ENCODE measurements at places on chromosomes 7 and 10.

- no peak for DNase-seq
Observed at GRCh38 chr10:129675027-129675769, 208.2 kb downstream of the MGMT start.

GRCh38 chr7:67453580-67454380 lies 457.1 kb downstream of the TYW1 start:
- DNase-seq = no peak

- no peak for DNase-seq
Observed at GRCh38 chr7:44743750-44744149, 4.9 kb upstream of the ZMIZ2 start.

DNA sequence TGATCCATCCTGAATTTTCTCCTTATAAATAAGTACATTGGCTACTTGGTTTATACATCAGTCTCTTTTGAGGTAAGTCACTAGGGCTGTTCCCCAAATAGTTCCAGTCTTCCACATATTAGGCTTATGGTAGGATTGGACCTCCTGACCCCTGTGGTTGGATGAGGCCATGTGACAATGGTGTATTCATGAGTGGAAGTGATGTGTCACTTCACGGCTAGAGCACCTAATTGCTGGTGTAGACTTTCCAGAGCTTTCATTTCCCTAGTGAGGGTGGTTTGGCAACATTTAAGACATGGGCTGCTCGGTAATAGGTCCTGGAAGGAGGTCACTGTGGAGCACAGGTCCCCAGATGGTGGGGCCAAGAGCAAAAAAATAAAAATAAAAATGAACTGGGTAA lies 141.2 kb upstream of the ABCB5 start:
- DNase-seq = no peak

DNA sequence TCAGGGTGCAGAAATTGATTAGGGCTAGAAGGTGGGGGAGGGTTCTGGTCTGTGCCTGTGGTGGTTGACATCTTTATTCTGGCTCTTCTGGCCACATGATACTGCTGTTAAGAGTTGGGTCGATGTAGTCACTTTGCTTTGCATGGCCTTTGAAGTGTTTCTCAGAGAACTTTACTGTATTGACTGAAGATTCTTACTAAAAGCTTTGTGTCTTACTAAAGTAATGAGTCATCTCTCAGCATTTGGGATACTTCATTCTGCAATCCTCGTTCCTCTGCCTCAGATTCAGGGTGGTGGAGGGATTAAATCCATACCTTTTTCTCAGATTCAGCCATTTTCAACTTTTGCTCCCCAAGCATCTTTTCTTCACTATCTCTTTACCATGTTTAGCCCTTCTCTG lies 38.6 kb downstream of the STEAP4 start:
- DNase-seq = no peak

- DNase-seq = no peak
Observed at GRCh38 chr10:3438606-3439005, 266.0 kb upstream of the PITRM1 start.

DNA sequence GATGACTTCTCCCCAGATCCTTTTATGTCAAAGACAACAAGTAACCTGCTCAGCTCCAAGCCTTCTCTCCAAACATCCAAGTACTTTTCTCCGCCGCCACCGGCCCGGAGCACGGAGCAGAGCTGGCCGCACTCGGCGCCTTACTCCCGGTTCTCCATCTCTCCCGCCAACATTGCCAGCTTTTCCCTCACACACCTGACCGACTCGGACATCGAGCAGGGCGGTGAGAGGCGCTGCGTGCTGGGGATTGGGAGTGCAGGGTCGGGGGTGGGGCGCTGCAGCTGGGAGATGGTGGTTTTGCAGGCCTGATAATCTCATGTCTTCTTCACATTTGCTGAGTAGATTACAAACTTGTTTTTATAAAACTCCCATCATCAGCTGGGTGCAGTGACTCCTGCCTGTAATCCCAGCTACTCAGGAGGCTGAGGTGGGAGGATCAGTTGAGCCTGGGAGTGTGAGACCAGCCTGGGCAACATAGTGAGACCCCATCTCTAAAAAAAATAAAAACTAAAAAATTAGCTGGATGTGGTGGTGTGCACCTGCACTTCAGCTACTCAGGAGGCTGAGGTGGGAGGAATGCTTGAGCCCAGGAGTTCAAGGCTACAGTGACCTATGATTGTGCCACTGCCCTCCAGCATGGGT lies 7.2 kb upstream of the BHLHA15 start:
- DNase-seq = no peak

DNA sequence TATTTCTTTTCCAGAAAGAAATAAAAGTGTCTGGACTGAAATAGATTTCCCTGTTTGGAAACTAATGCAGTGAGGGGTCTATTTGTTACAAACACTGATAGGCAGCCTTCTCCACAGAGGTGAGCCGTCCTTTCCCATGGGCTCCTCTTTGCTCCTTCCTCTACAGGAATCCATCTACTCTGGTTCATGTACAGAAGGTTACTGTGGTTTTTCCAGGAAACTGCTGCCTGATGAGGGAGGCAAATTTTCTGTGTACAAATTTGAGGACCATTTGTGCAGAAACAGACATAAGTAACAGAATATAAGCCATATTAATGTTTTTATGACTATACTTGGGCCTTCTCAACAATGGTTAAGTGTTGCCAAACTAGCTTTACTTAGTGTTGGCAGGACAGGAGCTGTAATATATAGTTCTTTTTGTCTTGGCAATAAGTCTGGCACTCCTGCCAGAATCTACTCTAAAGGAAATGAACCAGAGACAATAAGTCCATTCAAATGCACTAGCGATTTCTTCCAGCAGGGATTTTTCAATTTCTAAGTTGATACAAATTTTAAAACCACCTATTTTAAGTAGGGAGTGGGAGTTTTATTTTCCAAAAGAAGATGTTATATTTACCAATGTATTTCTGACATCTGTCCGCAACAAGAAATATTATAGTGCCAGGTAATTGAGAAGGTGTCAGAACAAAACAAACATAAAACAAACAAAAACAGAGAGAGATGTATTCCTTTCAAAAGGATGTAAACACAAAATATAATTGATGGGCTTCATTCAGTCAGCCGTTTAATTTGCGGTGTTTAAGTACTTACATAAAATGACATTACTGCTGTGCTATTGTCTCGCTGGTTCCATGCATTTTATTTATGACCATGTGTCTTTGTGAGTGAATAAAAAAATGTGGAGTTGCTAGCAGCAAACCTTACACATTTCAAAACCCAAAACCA lies 91.0 kb upstream of the NFE2L3 start:
- DNase-seq = peak; percentile 84

GRCh38 chr10:71751515-71752224 lies 21.6 kb downstream of the VSIR start:
- DNase-seq = no peak

DNA sequence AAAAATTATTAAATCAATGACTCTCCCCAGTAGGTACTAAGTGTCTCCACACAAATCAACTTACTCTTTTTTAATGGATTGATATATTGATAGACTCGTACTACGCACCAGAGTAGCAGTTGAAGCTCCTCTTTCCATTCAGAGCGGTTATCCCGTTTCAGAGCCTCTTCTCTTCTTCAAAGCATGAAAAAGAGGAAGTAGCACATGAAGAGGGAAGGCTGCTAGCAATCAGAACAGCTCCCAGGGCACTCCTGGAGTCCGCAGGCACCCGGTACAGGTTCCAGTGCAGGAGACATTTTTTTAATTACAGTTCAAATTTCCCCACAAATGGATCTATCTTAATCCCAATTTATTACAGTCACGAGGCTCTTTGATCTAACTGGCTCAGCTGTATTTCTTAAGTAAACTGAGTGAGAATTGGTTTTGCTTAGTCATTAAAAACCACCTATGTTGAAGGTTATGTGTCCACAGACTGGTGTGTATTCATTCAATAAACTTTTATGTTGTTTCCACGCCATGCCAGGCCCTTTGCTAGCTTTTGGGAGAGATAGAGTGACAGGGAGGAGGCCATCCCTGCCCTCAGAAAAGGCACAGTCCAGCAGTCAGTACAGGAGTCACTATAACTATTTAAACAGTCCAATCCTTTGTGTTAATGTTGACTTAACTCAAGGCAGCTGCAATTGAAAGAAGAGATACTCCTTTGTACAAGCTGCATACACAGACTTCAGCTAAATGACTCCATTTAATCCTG lies 32.1 kb upstream of the CALN1 start:
- peak; percentile 15 for DNase-seq

- DNase-seq = no peak
Observed at GRCh38 chr7:72438491-72438890, 26.4 kb upstream of the CALN1 start.

GRCh38 chr10:5560817-5561703 lies 36.3 kb downstream of the CALML3 start:
- no peak for DNase-seq

DNA sequence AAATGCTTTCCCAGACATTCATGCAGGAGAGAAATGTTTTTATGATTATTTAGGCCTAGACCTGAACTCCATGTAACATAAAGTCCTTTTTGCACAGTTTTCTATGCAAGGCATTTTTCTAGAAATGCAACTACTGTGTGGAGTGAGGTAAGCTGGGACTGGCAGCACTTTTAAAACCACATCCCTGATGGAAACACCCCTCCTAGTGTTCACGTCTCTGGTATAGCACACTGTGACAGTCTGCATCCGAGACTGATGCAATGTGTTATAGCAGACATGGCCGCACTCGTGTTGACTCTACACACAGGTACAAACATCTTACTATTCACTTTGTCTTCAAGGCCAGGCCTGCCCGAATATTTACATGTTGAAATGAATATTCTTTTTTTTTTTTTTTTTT lies 19.3 kb upstream of the ERCC6 start:
- DNase-seq = no peak

DNA sequence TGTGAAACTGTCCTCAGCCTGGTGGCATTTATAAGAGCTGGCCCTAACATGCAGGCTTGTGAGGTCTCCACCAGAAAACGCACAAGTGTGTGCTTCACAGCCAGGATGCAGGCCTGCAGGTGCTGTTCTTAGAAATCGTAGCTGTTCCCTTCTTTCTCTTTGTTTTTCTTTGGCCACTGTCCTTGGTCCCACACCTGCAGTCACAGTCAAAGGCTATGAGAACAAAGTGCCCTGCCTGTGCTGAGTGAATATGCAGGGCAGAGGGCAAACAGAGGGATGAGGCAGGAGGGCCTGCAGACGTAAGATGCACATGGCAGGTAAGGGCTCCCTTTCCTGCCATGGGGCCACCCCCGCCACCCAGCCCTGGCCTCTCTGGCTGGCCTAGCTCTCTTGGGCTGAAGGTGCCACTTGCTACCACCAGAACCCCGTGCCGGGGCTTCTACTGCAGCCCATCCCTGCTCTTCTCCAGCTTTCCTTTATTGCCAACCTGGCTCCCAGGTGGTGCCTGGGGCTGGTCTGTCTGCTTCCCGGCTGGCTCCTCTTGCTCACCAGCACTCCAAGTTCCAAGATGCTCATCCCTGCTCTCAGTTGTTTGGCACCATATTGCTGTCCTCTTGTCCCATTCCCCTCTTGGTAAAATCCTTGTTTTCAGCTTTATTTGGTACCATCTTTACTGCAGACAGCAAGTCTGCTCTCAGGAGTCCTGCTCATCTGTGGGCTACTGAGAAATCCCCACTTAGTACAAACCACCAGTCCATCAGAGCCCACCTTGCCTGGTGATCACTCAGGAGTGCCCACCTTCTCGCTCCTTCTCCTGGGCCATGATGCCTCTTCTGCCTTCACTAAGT lies 308.1 kb upstream of the ZMIZ1 start:
- DNase-seq = no peak

DNA sequence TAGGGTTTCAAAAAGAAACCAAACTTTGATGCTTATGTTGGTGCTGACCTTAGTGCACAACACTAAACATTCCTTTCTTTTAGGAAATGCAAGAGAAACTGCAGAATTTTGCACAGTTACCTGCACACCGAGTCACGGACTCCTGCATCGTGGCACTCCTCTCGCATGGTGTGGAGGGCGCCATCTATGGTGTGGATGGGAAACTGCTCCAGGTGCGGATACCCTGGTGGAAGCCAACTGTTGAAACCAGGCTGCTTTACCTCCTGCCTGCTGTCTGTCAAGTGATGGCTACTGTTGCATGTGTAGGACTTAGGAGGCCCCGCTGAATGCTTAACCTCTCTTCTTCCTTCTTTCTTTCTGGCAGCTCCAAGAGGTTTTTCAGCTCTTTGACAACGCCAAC lies 11.7 kb downstream of the CASP2 start:
- DNase-seq = peak; percentile 44

DNA sequence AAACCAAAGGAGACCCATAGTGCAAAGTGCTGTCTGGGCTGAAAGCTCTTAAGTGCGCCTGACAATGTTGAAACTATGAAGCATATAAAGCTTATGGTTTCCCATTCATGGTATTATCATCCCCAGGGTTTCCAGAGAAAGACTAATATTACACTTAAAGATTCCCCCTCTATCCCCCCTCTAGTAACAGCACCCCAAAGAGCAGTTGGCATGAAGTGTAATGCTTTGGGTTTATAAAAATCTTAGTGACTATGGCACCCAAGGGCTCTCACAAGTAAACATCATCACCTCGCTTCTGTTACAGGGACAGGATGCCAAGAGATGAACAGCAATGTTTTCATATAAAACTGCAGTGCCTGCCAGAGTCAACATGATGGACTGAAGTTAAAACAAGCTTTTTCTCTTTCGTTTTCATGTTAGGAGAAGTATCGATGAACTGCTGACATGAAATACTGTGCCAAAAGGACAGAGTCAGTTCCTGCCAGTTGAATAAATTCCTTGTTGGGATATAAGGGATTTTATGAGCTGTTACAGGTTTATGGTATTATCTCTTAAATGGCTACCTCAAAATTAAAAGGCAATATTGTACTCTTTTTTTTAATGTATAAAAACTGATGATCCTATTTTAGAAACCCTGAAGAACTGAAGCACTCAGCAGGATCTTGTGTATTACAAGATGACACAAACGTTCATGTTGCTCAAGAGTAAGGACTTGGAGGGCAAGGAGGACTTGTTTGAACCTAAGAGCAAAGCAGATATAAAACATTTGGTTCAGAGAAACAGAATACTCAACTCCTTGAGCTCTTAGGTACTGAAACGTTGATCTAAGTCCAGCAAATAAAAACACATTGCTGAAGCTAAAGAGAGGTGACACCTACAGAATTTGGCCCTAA lies 203.7 kb upstream of the IMMP2L start:
- DNase-seq = no peak

DNA sequence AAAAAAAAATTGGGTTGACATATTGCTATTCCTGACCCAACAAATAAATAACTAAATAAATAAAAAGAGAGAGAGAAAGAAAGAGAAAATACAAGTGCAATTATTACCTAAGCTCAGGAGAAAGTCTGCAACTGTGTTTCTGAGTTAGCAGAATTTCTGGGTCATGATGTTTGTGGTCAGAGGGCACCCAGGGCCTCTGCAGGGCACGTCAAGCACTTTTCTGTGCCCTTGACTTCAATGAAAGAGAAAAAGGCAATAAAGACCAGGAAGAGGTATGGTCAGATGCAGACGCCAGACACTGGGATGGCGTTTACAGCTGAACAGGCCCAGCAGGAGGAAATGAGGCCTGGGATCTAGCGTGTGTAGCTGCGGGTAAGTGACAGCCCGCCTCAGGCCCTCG lies 160.9 kb upstream of the GDF10 start:
- DNase-seq = no peak

Measured in NCI-H2081 (cell line).